ENCODE measurements at places on chromosomes 16 and 17.

GRCh38 chr16:684961-685696, 995 bp upstream of the JMJD8 start:
- peak; percentile 88 for DNase-seq

DNA sequence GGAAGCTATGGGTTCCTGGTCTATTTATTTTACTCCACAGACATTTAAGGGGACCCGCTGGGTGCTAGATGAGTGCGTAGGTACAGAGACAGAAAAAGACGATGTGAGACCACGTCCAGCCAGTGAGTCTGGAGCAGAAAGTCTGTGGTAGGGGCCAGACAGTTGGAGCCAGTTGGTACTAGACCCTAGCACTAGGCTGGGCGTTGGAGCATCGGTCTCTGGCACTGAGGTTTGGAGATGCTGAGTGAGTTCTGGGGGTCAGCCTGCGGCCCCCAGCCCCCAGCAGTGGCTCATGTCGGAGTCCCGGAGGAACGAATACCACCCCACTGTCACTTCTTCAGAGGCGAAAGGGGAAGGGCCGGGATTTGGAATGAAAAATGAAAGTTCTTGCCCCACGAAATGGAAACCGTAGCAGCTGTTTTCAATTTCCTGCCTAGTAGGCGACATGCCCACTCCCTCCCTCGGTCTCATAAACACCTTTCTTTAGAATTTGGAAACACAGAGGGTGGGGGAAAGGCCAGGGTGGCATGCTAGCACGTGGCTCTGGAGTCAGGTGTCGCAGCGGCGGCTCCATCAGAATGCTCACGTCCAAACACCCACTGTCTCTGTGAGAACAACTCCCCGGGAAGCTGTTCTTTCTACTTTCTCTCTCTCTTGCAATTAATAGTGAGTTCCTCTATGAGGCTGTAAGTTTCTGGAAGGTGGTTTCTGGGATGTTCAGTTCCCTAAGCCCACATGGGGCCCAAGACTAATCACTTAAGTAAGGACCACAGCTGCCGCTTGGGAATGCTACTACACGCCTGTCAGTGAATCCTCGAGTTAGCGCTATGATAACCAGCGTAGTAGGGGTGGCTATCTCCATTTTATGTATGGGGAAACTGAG, 96.8 kb downstream of the IRF8 start:
- DNase-seq, result no peak

DNA sequence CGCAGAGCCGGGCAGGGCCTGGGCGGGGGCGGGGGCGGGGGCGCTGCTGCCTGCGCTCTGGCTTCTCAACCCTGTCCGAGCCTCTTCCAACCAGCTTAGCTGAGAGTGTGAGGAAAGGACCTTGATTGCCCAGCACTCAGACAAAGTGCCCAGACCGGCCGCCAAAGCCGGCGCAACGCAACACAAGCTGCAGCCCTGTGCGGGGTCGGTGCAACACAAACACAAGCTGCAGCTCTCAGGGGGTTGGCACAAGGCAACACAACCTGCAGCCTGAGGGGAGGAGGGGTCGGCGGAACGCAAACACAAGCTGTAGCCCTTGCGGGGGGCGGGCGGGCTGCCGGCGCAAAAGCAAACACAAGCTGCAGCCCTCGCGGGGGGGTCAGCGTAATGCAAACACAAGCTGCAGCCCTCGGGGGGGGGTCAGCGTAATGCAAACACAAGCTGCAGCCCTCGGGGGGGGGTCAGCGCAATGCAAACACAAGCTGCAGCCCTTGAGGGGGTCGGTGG, 60.0 kb downstream of the KLHDC4 start:
- DNase-seq, result no peak

DNA sequence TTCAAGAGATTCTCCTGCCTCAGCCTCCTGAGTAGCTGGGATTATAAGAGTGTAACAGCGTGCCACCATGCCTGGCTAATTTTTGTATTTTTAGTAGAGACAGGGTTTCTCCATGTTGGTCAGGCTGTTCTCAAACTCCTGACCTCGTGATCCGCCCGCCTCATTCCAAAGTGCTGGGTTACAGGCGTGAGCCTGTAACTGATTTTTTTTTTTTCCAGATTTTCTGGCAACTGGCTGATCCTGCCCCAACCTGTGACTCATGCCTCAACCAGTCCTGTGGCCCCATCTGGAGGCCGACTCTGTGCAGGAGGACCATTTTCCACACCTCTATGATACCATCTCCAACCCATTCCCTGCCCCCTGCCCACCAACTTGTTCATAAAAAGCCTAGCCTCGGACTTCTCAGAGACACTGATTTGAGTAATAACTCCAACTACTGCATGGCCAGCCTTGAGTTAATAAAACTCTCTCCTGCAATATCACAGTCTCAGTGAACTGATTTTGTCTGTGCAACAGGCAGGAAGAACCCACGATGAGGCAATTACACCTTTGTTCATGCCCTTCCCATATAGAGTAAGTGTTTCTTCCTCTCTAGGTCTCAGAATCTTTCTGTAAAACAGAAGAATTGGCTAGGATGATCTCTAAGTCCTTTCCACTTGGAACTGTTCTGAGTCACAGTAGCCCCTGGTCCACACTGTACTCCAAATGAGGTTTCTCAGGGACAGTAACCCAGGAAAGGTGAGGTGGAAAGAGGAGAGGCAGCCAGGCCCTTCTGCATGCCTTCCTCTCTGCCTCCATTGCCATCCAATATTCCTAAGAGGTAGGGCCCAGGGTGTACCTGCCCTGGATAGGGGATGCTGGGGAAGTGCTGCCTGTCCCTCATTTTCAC, 8.8 kb upstream of the CNOT1 start:
- DNase-seq, result peak; percentile 40
